ENCODE measurements at places on chromosomes 1 and 21. TPM values are rescaled to one million over a fixed set of nuclear protein-coding genes. Genes with fewer than 3 reads are reported as not detected.
A peak's percentile ranks its signal among the peaks of the same experiment; 100 is the strongest.

DNA sequence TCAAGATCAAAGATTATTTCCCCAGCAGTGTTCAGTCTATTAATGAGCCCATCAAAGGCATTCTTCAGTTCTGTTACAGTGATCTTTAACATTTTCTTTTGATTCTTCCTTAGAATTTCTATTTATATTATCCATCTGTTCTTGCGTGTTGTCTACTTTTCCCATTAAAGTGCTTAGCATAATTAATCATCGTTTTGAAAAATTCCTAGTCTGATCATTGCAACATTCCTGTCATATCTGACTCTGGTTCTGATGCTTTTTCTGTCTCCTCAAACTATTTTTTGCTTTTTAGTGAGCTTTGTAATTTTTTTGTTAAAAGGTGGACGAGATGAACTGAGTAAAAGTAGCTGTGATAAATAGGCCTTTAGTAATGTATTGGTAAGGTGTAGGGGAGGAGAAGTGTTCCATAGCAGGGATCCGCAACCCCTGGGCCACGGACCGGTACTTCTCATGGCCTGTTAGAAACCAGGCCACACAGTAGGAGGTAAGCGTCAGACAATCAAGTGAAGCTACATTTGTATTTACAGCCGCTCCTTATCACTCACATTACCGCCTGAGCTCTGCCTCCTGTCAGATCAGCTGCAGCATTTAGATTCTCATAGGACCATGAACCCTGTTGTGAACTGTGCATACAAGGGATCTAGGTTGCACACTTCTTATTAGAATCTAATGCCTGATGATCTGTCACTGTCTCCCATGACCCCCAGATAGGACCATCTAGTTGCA lies 163.3 kb downstream of the PIK3R3 start:
- DNase-seq = no peak

DNA sequence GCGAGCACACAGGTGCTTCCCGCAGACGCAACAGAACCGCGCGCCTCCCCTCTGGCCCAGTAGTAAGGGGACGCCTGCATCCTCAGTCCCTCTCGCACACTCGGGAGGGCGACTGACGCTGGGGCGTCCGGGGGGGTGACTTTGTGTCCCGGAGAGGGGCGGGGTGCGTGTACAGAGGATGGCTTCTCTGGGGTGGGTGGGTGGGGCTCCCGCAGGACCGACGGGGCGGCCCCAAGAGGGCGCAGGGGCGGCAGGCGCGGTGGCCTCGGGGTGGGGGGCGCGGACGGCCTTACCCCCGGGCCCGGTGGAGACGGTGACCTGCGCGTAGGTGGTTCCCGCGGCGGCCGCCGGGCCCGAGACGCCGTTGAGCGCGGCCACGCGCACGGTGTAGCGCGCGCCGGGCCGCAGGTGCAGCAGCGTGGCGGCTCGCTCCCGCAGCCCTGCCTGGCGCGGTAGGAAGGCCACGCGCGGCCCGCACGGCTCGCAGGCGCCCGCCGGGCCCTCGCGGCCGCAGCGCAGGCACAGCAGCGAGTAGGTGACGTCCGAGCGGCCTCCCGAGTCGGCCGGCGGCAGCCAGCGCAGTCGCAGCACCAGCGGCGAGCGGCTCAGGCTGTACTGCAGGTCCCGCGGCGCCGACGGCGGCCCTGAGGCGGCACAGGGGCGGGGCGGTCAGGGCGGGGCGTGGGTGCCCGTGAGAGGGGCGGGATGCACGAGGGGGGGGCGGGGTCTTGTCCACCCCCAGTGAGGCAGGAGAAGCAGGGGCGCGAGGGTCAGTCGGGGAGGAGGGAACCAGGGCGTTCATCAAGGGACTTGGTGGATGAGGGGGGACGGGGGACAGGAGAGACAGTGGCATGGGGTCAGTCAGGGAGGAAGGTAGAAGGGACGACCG lies 12.1 kb downstream of the EPHA10 start:
- DNase-seq = peak; percentile 56

DNA sequence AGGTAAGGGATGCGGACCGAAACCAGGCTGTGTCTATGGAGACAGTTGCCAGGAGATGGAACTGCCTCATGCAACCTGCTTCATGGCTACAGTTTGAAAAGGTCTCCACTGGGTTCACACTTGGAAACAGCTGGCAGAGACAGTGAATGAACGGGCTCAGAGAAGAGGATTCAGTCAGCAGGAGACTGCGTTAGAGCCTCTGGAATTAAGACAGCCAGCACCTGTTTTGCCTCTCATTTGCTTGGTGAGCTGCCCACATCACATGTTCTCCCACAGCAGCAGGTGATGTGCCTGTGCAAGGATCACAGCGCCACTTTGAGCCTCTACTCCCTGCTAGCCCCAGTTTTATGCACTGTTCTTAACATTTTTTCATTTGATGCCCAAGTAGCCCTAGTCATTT lies 321.0 kb downstream of the PLPP3 start:
- no peak for DNase-seq

DNA sequence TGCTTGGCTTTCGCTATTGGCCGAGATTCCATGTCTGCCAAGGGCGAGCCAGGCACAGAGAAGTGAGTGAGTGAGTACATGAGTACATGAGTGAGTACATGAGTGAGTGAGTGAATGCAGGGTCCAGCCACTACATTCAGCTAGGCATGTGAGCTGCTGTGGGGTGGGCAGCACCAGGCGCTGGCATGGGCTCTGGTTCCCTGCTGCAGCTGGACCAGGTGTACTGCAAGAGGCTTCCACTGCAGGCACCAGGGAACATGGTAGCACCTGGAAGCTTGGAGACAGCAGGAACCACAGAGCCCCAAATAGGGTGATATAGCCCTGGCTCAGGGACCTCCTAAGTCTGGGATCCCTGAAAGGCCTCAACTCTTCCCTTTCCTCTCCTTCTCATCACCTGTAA lies 330.2 kb downstream of the USP25 start:
- no peak for DNase-seq

- peak; percentile 51 for DNase-seq
These were observed 11.3 kb downstream of the LDLRAD2 start for GRCh38 chr1:21823206-21823979.

DNA sequence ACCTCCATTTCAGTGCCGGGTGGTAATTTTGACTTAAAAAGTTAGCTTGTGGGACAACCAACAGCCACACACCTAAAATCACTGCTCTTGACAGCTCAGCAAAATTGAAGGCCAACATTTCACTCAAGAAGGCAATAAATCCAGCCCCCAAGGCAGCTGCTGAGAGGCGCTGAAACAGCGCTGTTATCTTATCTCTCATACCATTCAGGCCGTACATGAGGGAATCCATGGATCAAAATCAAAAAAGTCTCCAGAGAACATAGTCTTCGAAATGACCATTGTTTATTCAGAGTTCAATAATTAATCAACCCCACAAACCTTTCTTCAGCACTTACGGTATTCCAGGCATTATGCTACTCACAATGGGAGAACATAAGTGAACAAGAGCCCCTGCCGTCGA lies 38.5 kb downstream of the ZBTB18 start:
- no peak for DNase-seq

- no peak for DNase-seq
These were observed 15.7 kb downstream of the CFAP45 start for GRCh38 chr1:159884296-159884695.

GRCh38 chr1:241899210-241899609 lies 51.2 kb downstream of the EXO1 start:
- no peak for DNase-seq

- no peak for DNase-seq
These were observed 324.8 kb downstream of the VAV3 start for GRCh38 chr1:107640207-107640606.

- no peak for DNase-seq
These were observed 31.1 kb upstream of the LRRN2 start for GRCh38 chr1:204716660-204717059.

GRCh38 chr1:214989341-214989740 lies 93.2 kb upstream of the KCNK2 start:
- no peak for DNase-seq

- no peak for DNase-seq
These were observed 49.9 kb upstream of the HAO2 start for GRCh38 chr1:119318466-119319309.

DNA sequence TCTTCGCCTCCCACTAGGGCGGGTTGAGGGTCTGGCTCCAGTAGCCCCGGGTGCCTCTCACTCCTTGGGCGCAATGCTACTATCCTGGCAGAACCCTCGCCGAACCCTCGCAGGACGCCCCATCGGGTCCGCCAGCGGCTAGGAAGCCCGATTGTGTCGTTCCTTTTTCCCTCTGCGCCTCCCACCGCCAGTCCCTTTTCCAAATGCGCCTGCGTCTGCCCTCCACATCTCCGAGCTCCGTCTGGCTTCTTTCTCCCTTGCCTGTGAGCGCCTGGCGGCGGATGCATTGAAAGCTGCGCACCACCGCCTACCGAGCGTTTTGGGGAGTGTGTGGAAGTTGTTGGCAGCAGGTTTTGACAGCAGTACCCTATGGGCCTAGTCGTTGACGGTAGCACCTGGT lies 1.0 kb upstream of the DIRAS3 start:
- peak; percentile 57 for DNase-seq

GRCh38 chr1:175158170-175158591 lies 34.4 kb downstream of the KIAA0040 start:
- DNase-seq = no peak

DNA sequence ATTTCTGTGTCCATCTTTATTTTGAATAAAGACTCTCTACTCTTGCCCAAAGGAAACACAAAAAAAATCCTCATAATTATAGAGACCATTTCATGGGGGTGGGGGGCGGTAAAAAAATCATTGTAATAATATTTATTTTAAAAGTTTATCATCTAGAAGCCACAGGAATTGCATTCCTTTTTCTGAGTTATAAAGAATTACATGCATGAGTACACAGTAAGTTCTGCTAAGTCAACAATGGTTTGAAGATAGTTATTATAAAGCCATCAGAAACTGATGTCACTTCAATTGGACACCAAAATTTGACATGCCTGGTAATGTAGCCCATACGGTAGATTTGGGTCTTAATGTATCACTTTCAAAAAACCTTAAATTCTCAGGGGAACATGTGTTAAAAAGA lies 478.1 kb upstream of the NR5A2 start:
- no peak for DNase-seq

GRCh38 chr1:226568077-226568831 lies 19.7 kb downstream of the STUM start:
- DNase-seq = peak; percentile 28

DNA sequence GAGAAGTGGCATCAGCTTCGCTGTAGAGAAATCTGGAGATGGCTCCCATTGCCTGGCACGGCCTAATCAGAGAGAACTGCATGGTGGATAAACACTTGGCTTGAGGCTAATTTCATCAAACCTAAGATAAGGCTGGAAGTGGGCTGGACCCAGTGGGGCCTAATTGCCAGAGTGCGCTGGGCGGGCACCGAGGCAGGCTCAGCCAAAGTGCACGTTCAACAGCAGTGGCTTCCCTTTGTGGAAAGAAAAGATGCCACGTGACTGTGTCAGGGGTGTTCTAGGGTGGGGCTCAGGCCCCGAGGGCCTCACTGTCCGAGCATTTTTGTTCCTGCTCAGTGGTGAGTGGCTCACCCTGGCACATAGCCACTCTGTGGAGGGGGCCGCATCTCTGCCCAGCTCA lies 5.8 kb downstream of the PLCH2 start:
- DNase-seq = no peak

- no peak for DNase-seq
These were observed 3.1 kb downstream of the PTAFR start for GRCh38 chr1:28173151-28173979.

DNA sequence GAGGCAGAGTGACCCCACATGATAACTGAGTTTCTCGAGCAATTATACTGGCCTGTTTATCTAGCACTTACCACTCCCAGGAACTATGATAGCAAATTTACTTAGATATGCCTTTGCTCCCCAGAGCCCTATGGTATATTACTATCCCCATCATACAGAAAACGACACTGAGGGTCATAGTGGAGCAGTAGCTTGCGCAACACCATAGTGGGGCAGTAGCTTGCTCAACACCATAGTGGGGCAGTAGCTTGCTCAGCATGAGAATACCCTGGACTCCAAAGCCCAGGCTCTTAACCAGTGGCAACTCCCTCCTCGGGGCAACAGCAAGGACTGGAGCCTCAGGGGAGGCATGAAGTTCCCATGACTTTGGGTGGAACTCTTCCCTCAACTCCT lies 211.9 kb downstream of the NPHP4 start:
- no peak for DNase-seq

DNA sequence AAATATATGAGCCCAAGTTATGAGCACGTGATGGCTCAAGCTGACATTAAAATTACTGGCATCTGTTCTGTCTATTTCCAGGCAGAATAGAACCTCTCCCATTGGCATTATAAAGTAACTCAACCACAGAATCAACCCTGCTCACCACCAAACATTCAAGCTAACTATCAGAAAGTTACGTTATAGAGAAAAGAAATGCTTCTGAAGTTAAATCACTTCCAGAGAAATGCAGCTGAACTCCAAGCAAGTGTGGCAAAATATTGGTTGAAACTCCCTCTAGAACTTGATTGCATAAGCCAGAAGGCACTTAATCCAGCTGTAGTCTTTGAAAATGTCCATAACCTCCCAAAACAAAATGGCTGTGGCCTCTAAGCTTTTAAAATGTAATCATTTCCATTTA lies 36.2 kb upstream of the UBE2U start:
- DNase-seq = no peak

DNA sequence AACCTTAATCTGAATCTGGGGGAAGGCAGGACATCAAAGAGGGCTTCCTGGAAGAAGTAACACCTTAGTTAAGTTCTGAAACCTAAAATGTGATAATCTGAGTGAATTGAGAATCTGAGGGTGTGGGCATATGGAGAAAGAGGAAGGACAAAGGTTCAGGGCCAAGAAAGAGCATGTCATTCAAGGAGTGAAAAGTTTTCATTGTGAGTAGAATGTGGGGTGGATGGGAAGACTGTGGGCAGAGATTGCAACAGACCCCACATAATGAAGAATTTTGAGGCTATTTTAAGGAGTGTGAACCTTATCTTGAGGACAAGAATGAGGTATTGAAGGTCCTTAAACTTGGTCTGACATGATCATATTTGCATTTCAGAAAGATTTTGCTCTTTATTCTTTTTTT lies 227.2 kb downstream of the PTGER3 start:
- DNase-seq = no peak

GRCh38 chr21:44432841-44433790 lies 22.2 kb upstream of the LRRC3 start:
- DNase-seq = no peak

GRCh38 chr1:156383023-156383422 lies 14.0 kb downstream of the RHBG start:
- peak; percentile 79 for DNase-seq

DNA sequence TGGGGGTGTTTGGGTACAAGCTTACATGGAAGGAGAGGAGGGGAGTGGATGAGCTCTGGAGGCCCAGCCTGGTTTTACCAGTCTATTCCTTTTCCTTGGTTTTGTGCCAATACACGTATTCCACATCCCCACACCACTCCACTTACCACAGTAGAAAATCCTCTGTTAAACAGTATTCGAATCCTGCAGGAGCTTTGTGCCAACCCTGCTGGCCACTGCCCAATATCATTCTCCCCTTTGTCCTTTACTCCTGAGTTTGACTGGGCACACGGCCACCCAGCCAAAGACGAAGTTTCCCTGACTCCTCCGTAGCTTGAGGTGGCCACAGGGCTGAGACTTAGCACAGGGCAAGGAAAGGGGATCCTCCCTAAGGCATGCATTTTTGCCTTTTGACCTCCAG lies 61.6 kb downstream of the TMCO4 start:
- no peak for DNase-seq

Gene AMPD1
- not detected for total RNA-seq

Gene ST6GALNAC3
- 18.2 TPM for total RNA-seq

Gene KLHDC9
- total RNA-seq = 5.1 TPM

Gene RHCE
- total RNA-seq = 0.56 TPM

Gene AMY1B
- total RNA-seq = not detected

Gene FAM163A
- not detected for total RNA-seq

Gene E2F2
- not detected for total RNA-seq

Gene ADCY10
- total RNA-seq = 0.09 TPM

Gene TMOD4
- not detected for total RNA-seq

Gene LEMD1
- not detected for total RNA-seq

Gene PFKFB2
- 21.2 TPM for total RNA-seq

Gene TEDDM1
- not detected for total RNA-seq

Gene LTN1
- total RNA-seq = 18.2 TPM
